ENCODE measurements at places on chromosomes 12 and 14. TPM values are rescaled to one million over a fixed set of nuclear protein-coding genes. Genes with fewer than 3 reads are reported as not detected.

- DNase-seq: no peak
Observed at GRCh38 chr14:65229748-65230728, 127.7 kb upstream of the MAX start.

The CLEC6A gene
- not detected for total RNA-seq

DNA sequence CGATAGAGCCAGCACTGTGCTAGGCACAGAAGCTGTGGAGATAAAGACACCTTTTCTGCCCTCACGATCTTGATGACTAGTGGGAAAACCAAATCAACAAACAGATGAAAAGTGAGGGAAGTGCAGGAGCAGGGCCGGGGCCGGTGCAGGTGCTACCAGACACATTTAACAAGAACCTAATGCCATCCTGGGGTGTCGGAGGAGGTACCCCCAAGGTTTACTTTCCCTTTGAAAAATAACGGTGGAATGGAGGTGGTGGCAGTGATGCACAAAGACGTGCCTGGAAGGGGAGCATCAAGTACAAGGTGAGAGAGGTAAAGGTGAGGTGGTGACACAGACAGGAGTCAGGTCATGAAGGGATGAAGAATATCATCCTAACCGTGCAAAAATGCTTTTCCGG, 22.1 kb downstream of the SLC6A13 start:
- DNase-seq: no peak

DNA sequence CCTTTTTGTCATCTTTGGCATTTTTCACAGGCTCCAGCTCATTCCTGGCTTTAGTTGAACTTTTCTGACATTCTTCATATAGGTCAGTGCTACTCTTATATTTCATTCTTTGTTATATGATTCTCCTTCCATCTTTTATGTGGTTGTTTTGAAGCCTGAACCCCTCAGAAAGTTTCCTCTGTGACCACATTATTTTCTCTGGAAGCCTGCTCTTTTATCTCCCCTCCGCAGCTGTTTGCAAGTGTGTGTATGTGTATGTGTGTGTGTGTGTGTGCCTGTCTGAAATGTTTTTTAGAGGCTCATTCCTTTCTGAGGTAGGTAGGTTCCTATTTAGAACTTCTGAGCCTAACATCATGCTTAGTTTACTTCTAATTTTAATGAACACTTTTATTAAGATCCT, 47.6 kb downstream of the ANO4 start:
- no peak for DNase-seq

The CISTR gene
- total RNA-seq: not detected

DNA sequence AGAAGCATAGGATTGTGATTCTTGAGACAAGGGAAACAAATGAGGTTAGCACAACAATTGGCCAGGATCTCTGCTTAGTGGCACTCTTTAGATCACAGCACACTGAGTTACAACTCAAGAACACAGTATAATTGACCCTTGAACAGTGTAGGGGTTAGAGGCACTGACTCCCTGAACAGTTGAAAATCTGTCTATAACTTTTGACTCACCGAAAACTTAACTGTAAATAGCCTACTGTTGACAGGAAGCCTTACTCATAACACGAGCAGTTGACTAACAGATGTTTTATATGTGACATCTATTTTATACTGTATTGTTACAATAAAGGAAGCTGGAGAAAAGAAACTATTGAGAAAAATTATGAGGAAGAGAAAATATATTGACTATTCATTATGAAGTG, 296.1 kb downstream of the RERGL start:
- no peak for DNase-seq

GRCh38 chr14:29687071-29687765, 240.4 kb downstream of the PRKD1 start:
- peak; percentile 12 for DNase-seq

DNA sequence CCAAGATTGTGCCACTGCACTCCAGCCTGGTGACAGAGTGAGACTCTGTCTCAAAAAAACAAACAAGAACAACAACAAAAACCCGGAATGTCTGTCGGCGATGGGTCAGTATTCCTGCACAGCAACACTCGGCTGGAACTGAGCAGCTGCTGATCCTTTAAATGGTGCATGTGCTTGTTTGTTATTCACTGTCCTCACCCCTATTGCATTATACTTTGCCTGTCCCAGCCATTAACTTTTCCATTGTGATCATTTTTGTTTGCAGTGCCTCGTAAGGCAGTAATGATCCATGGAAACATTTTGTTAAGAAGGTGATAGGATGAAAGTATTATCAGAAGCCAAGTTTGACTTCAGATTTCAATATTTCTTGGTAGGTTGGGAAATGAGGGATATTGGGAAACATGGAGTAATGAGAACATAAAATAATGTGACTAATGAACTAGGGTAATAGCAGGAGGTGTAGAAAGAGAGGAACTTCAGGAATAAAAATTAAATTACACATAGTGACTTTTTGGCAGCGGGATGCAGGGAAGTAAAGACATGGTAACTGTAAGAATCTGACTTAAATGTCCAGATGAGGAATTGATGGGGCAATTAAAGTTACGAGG, 6.1 kb downstream of the ACSS3 start:
- no peak for DNase-seq

GRCh38 chr14:93619176-93619793, 169.0 kb downstream of the PRIMA1 start:
- DNase-seq: peak; percentile 50

DNA sequence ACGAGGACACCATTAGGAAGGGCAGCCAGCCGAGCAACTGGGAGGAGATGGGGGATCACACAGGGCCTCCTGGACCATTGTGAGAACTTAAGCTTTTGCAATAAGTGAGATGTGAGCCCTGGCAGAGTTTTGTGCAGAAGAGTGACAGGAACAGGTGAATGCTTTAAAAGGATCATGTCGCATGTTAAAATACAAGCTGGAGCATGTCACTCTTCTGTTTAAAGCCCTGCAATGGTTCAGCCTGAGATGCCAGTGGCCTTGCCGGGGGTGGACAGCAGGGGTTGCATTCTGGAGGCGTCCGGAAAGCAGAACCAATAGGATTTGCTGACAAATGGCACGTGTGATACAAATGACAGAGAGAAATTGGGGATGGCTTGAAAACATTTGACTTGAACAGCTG, 137.5 kb upstream of the RFLNA start:
- no peak for DNase-seq

GRCh38 chr12:26345471-26346003, 150.2 kb downstream of the SSPN start:
- DNase-seq: peak; percentile 35

DNA sequence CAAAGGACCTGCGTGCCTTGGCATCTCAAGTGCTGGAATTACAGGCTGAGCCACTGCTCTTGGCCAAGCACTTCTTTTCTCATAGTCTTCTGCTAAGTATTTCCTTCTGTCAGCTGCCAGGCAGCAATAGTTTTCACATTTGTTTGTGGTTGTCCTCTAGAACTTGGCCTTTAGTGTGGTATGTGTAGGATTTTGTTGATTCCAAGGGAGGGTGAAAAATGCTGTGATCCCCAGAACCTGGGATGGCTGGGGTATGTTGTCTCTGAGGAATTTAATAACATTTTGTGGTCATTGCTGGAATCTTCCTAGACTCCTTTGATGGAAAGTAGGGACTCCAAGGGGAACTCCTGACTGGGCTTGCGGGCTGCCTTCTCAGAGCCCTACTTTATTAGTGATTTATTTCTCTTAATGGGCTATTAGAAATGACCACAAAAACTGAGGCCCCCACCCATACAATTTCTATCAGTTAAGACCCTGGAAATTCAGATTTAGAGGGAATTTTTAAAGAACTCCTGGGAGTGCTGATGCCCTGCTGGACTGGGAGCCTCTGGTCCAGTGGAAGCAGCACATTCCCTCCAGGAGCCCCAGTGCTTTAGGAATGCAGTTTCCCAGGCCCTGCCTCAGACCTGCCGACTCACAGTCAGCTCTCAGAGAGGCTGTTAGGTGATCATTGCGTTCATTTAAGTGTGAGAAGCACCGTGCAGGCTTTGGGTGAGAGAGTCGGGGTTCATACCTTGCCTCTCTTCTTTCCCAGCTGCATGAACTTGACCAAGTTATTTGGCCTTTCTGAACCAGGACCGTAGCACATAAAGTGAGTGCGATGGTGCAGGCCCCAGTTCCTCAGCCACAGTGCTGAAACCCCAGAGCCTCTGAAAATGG, 22.7 kb downstream of the TRAF3 start:
- DNase-seq: peak; percentile 90

DNA sequence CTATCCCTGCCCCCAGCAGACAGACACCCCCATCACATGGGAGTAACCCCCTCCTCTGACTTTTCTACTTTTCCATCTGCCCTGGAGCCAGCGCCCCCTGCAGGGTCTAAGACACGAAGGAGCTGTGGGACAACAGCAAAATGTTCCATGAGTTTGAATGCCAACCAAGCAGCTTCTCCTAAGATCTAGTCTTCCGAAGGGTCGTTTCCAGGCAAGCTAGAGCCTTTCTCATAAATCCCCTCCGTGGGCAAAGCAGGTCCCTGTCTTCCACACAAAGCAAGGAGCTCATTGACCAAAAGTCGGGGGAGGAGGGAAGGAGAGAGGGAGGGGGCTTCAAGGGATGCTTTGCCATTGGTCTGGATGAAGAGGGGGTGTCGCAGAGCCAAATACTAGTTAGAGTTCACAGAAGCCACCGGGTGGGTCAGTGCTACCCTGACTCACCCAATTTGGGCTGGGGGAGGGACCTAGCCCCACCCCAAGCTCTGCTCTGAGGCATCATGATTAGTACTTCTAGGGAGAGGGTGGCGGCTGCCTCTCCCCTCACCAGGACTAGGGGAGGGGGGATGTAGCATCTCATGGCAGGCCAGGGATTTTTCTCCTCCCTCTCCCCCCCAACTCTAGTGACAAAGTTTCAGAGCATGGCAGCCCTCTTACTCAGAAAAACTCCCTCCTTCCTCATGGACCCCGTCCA, 1.6 kb downstream of the MSI1 start:
- DNase-seq: no peak

The GARIN6 gene
- total RNA-seq: not detected

The SLC2A14 gene
- under 0.01 TPM for total RNA-seq

- no peak for DNase-seq
Observed at GRCh38 chr14:97359341-97359740, 562.2 kb downstream of the VRK1 start.

DNA sequence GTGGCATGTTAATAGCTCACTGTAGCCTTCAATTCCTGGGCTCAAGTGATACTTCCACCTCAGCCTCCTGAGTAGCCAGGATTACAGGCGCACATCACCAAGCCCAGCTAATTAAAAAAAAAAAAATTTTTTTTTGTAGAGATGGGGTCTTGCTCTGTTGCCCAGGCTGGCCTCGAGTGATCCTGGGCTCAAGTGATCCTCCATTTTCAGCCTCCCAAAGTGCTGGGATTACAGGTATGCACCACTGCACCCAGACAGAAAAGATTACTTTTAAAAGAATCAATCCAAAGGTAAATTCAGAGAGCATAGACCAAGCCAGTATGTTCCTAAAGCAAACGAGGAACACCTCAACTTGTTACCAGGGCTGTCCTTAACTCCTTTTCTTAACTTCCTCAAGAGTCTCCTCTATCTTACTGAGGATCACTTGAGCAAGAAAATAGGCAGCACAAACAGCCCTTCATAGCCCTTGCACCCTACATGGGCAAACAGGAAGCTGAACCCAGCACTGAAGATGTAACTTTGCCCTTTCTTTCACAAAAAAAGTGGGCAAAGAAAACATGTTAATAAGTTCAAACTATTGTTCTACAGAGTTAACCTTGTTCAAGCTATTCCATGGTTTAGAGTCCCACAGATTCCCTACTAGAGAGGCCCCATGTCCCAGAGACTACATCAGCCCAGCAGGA, 11.3 kb downstream of the CS start:
- DNase-seq: no peak

- DNase-seq: no peak
Observed at GRCh38 chr14:96097752-96098151, 58.6 kb downstream of the C14orf132 start.

- no peak for DNase-seq
Observed at GRCh38 chr14:33805593-33805992, 145.3 kb downstream of the EGLN3 start.

DNA sequence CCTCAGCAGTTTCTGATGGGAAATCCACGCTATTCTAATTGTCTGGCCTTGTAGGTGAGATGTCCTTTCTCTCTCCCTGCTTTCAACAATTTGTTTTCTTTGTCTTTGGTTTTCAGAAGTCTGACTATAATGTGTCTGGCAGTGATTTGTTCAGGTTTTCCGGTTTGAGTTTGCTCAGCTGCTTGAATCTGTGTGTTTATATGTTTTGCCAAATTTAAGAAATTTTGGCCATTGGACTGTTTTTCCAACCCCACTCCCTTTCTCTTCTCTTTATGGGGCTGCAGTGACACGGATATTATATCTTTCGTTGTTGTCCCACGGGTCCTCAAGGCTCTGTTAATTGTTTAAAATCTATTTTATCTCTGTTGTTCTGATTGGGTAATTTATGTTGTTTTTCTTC, 105.0 kb downstream of the ADGRD1 start:
- DNase-seq: no peak

DNA sequence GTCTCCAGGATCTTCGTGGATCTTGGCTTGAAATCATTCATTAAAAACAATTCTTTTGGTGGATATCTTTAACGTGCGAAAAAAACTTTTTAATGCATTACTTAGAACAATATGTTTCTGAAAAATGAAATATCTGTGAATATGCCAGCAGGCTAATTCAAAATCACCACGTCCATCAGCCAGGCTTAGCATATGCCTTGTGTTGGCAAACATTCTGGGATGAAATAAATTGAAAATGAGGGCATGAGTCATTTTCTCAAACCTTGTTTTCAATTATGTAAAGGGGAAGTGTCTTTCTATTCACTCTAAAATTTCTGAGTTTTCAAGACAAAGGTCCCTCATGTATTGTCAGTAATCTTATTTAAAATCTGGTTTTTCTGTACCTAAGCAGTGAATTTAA, 393.9 kb downstream of the PAWR start:
- DNase-seq: no peak

GRCh38 chr12:102427543-102427941, 52.8 kb downstream of the IGF1 start:
- DNase-seq: no peak

DNA sequence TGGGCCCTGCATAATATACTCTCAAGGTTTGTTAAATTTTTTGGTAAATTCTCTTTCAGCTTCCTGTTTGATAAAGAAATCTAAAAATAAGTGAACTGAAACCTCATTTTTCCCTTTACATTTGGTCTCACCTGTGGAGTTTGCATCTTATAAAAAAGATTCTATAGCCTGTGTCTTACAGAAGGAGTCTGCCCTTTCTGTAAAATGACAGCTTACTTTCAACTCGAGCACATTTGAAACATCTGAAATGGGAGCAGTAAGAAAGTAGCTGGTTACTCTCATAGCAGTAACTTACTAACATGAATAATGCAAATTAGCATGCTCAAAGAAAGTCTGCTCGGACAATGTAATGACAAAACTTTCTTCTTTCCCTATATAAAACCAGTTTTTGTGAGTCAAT, 155.8 kb downstream of the NELL2 start:
- no peak for DNase-seq

DNA sequence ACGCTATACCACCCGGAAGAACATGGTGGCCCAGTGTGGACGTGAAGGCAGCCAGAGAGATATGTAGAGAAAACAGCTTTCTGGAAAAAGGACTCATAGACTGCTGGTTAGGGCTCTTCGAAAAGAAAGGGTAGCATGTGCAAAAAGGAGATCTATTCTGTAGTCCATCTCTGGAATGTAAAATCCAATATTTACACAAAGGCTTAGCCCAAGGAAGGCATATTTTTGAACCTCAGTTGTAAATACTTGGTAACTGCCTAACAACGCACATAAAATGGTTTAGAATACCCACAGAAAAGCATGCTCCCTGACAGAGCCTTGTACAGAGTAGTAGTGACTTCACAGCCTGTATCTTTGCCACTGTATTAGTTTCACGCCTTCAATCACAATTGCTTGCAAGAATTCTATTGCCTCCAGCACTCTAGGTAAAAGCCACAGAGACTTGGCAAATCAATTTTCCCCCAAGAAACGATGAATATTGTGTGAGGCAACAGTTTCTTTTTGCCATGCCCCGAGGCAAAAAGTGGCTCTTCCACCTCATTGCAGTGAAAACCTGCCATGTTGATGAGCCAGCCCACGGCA, 59.2 kb downstream of the TRIM9 start:
- no peak for DNase-seq

All from IMR-90 (cell line).